ENCODE measurements at places on chromosomes 16 and 17.

DNA sequence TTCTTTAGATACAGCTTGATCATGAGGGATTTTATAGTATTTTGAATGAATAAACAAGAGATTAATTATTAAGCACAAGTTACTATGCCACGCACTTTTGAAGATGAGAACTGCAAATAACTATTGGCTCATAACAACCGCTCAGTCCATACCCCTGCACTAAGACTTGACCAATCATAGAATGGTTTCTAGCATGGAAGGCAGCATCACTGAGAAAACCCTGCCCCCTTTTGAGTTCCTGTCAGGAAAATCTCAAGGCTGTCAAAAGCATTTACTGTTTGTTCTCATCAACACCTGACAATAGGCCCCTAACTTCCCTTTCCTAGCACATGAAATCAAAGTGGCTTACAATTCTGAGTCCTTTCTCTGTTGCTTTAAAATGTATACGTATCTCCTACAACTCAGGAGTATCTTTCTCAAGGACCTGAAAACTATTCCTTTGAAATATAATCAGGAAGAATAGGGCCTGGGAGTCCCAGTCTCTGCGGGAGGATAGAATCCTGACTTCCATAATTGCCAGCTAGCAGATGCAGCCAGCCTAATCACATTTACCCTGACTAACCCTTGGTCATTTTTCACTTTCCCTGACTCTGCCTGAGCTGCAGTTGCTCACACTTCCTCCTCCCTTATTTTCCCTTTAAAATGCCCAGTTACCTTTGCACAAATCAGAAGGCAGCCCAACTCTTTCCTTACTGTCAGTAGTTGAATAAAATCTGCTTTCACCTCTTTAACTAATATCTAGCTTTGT lies 9.1 kb upstream of the MMD start:
- DNase-seq = peak; percentile 69

GRCh38 chr16:1157639-1158455 lies 4.9 kb downstream of the CACNA1H start:
- DNase-seq = no peak

GRCh38 chr17:61011251-61011650 lies 333.6 kb downstream of the BCAS3 start:
- DNase-seq = no peak

- DNase-seq = peak; percentile 97
Observed at GRCh38 chr16:56324406-56324805, 100.9 kb downstream of the AMFR start.

- DNase-seq = peak; percentile 81
Observed at GRCh38 chr16:13634959-13635358, 285.0 kb upstream of the ERCC4 start.

- DNase-seq = no peak
Observed at GRCh38 chr17:74452841-74453661, 13.4 kb upstream of the CD300A start.

- DNase-seq = peak; percentile 14
Observed at GRCh38 chr17:39110435-39111136, 40.9 kb downstream of the PLXDC1 start.

DNA sequence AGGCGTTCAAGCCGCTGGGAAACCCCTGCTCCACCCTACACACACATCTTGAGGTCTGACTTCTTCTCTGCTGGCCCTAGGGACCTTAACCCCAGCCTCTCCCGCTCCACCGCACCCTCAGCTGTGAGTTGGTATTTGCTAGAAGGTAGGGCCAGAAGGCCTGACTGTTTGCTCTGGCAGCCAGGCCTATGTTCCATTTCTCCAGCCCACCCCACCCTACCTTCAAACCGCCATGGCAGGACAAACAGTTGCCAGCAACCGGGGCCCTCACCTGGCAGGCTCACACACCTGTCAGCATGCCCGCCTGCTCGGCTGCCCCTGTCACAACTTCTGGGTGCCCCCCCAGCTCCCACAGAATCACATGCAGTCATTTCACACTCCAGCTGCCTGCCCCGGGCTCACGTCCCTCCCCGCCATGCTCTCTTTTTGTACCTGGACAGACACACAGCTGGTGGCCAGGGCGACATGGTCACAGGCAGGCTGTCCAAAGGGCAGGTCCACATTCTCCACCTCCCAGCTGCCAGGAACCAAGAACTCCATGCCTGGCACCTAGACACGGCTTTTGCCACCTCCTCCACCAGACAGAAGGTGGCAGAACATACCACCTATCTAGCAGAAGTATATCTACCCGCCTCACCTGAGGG lies 2.6 kb upstream of the ATP2A3 start:
- no peak for DNase-seq

GRCh38 chr17:732067-732901 lies at the start of gene TLCD3A:
Gene TLCD3A, plus strand, starts transcription at chr17:732596. Its CDS starts 52 bp downstream, at chr17:732648.
- DNase-seq = peak; percentile 76

- DNase-seq = no peak
Observed at GRCh38 chr17:76956846-76957540, 88.8 kb downstream of the MGAT5B start.

DNA sequence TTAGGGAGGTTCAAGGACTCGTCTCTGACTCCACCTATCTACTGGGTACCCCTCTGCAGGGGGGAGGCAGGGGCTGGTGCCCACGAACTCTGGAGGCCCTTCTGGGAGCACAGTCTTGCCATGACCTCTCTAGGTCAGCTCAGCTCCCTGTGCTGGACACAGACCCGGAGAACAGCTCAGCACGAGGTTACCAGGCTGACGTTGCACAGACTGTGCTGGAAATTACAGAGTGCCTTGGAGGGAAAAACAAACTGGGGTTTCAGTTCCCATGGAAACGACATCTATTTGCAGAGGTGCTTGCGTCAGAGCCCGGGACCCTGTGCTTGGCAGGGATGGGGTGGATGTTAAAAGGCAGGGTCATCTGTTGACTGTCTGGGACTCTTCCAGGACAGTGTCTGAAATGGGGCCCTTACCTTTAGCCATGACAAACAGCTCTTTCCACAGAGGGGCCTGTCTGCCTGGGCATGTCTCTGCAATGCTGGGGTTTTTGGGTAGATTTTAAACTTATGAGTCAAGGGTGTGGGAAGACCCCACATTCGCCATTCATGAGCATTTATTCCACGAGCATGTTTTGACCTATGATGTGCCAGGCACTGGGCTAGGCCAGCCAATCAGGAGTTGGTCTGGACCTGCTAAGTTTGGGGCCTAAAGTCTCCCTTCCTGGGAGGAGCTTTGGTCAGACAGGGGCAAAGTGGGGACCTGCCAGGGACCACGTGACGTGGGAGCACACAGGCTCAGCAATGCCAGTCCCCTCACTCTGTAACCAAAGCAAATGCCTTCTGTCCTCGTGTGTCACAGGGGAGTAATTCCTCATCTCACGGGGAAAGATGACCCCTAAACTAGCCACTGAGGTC lies 22.5 kb downstream of the CCR7 start:
- no peak for DNase-seq

GRCh38 chr17:14302091-14302430 lies 1.2 kb downstream of the HS3ST3B1 start:
- peak; percentile 20 for DNase-seq

GRCh38 chr17:767076-767475 lies 15.0 kb downstream of the GLOD4 start:
- no peak for DNase-seq

DNA sequence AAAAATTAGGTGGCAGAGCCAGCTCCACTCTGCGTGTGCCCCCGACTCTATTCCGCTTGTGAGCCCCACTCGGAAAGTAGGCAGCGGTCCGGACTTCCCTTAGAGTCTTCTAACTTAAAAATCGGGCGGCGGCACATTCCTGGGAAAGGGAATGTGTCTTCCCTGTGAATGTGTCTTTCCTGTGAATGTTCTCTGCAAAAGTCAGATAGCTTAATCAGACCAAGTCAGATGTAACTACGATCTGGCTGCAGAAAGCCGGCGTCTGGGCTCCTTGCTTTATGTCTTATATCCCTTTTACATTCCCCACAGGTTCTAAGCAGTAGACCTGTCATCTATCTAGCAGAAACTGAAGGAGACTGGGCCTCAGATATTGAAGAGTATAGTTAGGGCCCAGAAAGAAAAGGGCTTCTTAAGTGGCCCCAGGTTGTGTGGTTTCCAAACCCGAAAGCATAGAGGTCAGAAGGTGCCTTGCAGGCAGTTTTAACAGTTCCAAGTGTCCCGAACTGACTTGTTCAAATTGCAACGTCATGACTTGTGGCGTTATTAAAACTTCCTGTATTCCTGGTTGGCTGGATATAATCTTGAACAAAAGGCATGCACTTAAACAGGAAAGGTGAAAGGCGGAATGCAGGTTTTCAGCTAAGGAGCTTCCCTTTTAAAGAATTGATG lies 601 bp downstream of the PHKB start:
- DNase-seq = peak; percentile 81

GRCh38 chr17:76824093-76824492 lies 44.1 kb upstream of the MGAT5B start:
- DNase-seq = peak; percentile 90

- no peak for DNase-seq
Observed at GRCh38 chr17:38883592-38884526, 14.0 kb downstream of the LASP1 start.

- DNase-seq = no peak
Observed at GRCh38 chr16:10590342-10590741, 9.9 kb upstream of the EMP2 start.

DNA sequence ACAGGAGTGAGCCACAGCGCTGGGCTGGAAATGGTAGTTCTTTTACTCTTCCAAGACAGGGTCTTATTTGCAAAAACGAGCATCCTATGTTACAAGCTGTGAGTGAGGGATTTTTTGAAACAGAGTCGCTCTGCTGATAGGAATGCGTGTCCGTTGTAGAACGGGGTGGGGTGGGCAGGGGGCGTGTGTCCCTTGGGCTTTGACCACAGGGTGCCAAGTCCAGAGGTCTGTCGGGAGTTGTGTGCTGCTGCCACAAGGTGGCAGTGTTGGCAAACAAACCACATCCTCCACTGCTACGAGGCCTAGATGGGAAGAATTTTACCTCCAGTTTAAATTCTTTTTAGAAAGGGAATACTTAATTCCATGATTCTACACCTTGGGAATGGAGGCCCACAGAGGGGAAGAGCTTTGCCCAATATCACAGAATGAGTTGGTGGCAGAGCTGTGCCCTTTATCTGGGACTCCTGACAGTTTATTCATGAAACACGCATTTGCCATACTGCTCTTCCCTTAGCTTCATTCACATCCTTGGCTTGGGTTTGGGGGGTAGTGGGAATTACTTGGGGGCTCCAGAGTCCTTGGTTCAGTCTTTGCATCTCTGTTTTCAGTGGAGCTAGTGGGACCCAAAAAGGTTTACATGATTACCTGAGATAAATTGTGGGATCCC lies 30.6 kb upstream of the ETV4 start:
- peak; percentile 79 for DNase-seq

DNA sequence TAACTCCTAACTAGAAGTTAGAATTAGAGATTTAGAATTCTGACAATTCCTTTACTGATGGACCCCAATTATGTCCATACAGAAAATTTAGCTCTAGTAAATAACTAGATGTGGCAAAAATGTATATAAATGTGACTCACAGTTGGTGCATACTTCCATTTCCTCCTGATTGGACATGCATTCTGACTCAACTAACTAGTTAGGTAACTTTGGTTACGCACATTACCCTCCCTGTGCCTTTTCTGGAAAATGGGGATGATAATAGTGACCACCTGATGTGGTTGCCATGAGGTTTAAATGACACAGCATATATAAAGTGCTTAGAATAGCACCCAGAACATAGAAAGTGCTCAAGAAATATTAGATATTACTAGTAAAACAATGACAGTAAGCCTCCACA lies 550.0 kb upstream of the SALL1 start:
- no peak for DNase-seq

DNA sequence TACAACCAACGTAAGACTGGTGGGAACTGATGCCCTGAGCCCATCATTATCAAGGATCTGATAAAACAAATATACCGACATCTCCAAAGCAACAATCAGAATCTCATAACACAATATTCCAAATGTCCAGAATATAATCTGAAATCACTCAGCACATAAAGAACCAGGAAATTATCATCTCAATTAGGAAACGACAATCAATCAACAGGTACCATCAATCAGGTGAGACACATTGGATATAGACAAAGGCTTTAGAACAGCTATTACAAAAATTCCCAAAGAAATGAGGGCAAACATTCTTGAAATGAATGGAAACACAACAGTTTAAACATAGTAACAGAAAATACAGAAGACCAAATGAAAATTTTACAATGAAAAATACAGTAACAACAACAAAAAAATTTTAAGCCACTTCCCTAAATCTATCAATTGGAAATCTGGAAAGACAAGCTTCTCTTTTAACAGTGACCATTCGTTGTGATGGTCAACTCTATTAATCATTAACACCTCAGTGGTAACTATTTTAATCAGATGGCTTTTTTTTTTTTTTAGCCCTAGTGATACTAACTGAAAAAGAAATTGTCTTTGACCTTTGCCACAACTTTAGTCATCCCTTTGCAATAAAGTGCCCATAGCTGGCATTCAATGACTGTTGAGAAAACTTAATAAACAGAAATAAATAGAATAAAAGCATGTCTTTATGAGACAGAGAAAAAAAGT lies 70.4 kb downstream of the USP32 start:
- DNase-seq = peak; percentile 64

DNA sequence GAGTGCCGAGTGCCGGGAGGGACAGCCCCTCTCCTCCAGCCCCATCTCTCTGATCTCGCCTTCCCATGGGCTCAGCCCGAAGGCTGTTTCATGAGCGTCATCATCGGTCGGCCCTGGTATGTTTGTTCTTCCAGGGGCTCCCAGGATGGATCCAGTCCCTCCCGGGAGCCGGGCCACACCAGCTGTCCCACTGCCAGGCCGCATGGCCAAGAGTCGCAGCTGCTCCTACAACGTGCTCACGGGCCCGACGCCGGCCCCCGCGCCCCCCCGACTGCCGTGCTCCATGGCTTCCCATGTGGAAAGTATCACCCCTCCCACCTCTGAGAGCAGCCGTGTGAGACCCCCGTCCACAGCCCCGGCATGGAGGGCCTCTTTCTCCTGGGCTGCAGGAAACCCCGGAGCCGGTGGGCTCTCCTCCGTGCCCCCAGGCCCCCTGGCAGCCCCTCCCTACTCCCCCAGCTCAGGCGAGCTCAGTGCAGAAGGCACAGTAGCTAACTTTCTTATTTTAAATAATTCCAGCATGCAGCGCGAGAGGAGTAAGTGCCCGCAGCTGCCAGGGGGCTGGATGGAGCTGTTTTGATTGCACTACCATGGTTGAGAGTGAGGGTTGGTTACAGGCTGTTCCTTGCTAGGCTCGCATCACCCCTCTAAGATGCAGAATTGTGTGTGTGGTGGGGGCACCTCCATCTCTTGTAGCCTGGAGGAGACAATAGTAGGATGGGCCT lies 26.6 kb upstream of the GSE1 start:
- DNase-seq = no peak

DNA sequence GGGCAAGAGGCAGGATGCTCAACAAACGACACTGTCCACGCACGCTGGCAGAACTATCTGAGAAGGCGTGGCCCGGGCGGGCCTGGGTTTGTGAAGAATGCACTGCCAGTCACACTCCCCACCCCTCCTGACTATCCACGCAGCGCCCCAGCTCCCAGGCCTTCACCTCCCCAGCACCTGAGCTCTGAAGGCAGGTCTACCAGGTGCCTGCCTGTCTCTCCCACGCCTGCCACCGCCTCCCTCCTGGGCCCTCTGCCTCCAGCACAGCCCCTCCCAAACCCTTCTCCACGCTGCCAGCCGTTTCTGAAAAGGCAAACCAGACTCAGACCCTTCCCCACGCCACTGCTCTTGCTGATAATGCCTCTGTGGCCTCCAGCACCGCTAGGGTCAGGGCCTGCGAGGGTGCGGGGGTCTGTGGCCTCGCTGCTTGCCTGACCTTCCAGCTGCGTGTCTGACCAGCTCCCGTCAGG lies 11.6 kb downstream of the MYBBP1A start:
- DNase-seq = no peak

GRCh38 chr17:21209511-21210175 lies 4.3 kb downstream of the TMEM11 start:
- peak; percentile 71 for DNase-seq
